ENCODE measurements at places on chromosomes 3 and 15. TPM values are rescaled to one million over a fixed set of nuclear protein-coding genes. Genes with fewer than 3 reads are reported as not detected.

STAC gene
- polyA plus RNA-seq, result not detected

MASP1 gene
- not detected for polyA plus RNA-seq

RASGRF1 gene
- 2.4 TPM for polyA plus RNA-seq

POLQ gene
- not detected for polyA plus RNA-seq

AMOTL2 gene
- not detected for polyA plus RNA-seq

Data from IgD-negative memory B cell (primary cell).